ENCODE measurements at places on chromosomes 3 and 15.

DNA sequence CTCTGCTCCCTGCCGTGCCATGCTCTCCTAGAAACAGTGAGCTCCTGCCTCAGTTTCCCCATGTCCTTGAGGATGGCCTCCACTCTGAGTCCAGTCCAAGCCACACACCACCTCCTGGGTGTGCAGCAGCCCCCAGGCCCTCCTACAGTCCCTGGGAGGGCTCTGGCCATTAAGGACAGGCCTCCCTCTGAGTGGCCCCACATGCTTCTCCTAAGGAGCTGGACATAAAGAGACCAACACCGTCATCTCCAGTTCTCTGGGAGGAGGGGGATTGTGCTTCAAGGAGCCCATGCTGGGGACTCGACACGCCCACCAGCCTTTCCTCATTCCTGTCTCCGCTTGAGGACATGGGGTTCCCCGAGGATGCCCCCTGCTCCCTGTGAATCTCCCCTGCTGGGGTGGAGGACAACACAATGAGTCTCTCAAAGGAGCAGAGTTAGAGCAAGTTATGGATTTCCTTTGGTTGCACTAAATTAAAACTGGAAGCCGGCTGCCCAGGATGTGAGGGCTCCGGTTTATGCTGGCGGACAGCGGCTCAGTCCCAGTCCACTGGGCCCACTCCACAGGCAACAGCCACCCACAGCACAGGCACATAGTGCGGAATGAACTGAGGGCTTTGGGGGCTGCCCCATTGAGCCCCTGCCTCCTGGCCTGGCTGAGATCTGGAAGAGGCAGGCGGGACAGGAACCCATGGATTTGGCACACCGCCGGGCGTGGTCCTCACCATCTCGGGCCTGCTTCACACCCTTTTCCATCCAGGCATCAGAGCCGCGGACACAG, 165.6 kb upstream of the IQSEC1 start:
- DNase-seq = no peak

DNA sequence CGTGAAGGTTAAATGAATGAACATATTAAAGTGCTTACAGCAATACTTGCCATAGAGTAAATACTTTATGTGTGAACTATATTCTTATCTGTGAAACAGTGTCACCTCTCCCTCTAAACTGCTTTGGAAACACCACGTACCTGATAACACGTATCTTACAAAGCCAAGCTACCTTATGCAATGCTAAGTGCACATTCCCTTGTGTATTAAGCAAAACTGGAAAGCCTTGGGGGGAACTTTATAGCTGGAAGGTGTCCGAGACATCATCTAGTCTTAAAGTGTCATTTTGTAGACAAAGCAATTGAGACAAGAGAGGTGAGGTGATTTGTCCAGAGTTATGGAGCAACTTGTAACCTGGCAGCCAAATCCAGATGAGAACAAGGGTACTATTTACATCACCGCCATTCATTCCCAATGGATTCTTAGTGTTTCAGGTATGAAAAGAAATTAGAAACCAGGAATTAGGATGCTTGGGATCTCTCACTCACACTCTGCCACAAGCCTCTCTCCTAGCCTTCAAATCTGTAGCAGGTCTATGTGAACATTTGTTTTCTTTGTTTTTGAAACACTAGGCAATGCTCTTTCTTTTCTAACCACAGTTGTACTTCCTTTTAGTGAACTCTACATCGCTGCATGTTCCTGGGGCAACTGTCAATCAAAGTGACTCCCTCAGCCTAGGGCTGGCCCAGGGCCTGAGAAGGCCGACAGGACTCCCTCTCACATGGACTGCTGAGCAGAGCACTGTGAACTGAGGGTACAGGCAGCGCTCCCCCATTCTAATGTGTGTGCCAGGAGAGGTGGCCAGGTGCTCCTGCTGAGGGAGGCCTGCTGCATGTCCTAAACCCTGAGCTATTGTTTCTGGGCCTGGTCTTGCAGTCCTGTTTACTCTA, 13.9 kb upstream of the MGLL start:
- DNase-seq = no peak

GRCh38 chr3:175378348-175378747, 519.2 kb downstream of the NAALADL2 start:
- DNase-seq = no peak

DNA sequence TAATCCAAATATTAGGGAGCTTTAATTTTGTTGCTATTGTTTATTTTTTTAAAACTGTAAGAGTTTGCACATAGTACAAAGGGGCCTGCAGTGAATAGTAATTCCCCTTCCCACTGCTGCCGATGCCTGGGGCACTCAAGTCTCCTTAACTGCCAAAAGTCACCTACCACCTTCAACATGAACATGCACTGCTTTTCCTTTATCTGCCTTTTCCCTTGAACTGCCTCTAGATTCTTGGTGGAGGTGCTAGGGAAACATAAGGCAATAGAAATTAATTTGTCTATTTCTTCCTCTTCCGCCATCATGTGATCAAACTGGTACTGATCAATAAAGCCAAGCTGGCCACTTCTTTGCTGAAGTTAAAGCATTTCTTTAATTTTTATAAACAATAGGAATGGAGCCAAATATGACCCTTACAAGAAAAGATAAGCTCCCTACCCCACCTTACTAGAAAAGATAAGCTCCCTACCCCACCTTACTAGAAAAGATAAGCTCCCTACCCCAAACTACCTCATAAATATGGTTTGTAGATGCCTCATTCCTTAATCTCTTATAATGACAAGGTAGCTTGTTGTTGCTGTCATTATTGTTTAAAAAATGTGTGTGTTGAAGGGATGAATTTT, 17.4 kb upstream of the ACAP2 start:
- DNase-seq = no peak
